ENCODE measurements at places on chromosomes 7 and 10. TPM values are rescaled to one million over a fixed set of nuclear protein-coding genes. Genes with fewer than 3 reads are reported as not detected.
A peak's percentile ranks its signal among the peaks of the same experiment; 100 is the strongest.

- H3K36me3 ChIP-seq = no peaks in the 10 kb centered on the region
- H3K27me3 ChIP-seq = no peaks in the 10 kb centered on the region
- no peak overlapping the region for H3K27ac ChIP-seq
- no peak for DNase-seq
These were observed 462.5 kb downstream of the PLXNA4 start for GRCh38 chr7:132113536-132114371.

DNA sequence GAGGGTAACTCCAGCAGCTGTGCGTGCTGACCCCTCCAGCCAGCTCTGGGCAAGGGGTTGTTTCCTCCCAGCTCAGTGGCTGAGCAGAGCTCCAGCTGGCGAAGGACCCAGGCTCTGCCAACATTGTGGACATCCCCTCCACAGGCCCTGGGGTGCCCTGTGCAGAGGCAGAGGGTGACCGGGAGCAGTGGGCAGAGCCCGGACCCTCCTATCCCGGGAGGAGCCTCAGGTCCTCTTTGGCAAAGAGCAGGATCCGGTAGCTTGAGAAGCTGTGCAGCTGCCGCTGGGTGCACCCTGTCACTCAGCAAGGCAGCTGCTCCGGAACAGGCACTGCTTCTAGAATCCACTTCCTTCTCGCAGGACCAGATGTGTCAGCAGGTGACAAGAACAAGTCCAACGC lies 175.9 kb downstream of the EBF3 start:
- no peak for DNase-seq
- H3K27ac ChIP-seq = no peak overlapping the region
- H3K27me3 ChIP-seq = no peaks in the 10 kb centered on the region
- H3K4me3 ChIP-seq = no peak overlapping the region
- H3K36me3 ChIP-seq = no peaks in the 10 kb centered on the region

GRCh38 chr10:34015700-34016099 lies 681.2 kb upstream of the NRP1 start:
- no peaks in the 10 kb centered on the region for H3K27me3 ChIP-seq
- no peak overlapping the region for H3K4me3 ChIP-seq

The SPAM1 gene
- not detected for total RNA-seq

GRCh38 chr7:49670991-49671390 lies 102.4 kb upstream of the VWC2 start:
- no peak overlapping the region for H3K4me3 ChIP-seq
- H3K4me1 ChIP-seq = no peaks in the 10 kb centered on the region
- H3K27ac ChIP-seq = no peak overlapping the region
- H3K27me3 ChIP-seq = no peaks in the 10 kb centered on the region

DNA sequence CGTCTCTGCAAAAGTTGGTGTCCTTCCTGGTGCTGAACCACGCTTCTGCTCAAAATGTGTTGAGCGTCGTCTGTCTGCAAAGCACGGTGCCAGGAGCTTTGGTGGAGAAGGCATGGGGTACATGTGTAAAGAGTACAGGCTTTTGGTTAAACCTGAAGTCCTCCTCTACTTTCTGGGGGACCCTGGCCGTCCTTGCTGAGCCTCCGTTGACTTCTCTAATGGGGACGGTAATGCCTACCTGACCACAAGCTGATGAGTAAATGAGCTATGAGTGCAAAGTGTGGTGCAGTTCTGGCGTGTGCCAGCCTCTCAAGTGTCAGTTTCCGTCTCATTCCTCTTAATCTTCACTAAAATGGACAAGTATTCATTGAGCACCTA lies 527 bp upstream of the HERPUD2 start:
- H3K36me3 ChIP-seq = no peaks in the 10 kb centered on the region
- peaks cover 4% of the 10 kb centered on the region for H3K4me1 ChIP-seq
- H3K27ac ChIP-seq = peak overlapping the region; percentile 99
- peak; percentile 24 for DNase-seq

The ZPBP gene
- not detected for total RNA-seq

DNA sequence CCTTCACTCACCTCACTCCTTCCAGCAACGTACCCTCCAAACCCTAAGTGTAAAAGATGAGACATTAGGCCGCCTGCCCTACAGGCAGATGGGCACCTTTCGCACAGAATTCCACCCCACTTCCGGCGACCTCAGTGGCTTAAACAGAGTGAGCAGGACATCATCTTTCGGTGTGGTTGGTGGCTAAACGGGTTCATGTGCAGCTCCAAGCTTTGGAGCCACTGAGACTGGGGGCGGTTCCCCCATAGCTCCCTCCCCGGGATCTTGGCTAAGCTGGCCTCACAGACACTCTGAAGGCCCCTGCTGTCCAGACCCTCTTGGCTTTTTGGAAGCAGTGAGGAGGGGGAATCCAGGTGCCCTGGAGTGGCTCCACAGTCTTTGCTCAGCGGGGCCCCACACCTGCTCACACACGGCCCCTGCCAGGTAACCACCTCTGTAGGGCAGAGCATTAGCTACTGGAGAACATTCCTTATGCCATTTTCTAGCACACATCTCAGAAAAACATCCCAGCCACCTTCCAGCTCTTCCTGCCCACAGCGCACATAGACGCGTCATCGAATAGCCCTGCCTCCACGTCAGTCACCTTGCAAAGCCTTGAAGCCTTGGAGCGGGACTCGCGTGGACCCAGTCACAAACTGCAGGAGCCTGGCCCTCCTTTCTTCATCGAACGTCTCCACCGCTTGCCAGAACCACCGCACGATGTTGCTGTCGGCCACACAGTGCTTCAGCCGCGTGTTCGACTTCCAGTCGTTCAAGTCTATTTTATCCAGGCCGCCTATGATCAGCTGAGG lies 108.8 kb downstream of the SMURF1 start:
- no peak overlapping the region for H3K4me3 ChIP-seq
- H3K27me3 ChIP-seq = no peaks in the 10 kb centered on the region
- no peaks in the 10 kb centered on the region for H3K4me1 ChIP-seq

DNA sequence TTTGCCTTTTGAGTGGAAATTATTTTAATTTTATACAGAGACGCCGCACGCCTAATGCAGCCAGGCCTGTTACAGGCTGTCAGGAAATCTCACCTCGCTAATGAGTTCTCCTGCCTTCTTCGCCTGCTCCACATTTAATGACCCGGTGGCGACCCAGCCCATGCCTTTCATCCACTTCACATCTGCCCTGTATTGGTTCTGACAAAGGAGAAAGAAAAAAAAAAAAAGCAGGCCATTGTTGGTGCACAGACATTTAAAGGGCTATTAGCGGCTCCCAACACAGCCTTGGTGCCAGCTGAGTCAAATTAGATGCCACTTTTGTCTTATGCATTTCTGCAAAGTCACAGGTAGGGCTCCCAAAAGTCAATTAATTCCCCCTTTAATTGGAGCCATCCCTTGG lies 43.3 kb downstream of the NRAP start:
- no peaks in the 10 kb centered on the region for H3K27me3 ChIP-seq
- no peaks in the 10 kb centered on the region for H3K36me3 ChIP-seq
- DNase-seq = no peak

DNA sequence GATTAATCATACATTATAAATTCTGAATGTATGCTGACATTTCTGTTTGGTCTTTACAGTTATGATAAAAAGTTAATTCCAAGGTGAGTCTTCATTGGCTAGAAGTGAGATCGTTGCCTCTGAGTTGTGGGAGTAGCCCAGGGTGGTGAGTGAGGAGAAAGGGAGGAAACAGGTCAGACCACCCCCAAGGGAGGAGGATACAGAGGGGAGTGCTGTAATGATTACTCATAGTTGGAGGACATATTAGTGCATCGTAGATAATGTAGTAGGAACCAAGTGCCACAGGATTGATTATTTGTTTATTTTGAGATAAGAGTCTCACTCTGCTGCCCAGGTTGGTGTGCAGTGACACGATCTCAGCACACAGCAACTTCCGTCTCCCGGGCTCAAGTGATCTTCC lies 672.2 kb downstream of the INHBA start:
- no peak for DNase-seq
- no peaks in the 10 kb centered on the region for H3K27me3 ChIP-seq
- H3K27ac ChIP-seq = no peak overlapping the region
- no peak overlapping the region for H3K4me3 ChIP-seq

DNA sequence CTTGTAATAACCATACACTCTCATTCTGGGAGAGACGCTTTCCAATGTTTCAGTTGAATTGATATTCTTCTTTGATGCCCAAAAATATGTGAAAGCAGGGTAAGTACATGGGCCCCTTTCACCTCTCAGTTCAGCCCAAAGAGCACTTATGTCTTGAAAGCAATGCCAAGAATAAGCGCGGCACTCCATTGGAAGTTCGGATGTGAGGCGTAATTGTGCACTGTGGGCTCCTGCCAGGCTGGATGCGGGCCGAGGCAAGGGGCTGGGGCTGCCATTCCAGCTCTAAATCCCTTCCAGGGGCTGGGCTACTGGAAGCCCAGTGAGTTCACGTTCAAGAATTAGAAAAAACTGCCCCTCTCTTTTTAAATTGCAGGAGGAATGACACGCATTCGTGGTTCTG lies 113.8 kb downstream of the EBF3 start:
- H3K4me3 ChIP-seq = no peak overlapping the region
- no peaks in the 10 kb centered on the region for H3K4me1 ChIP-seq
- DNase-seq = no peak
- no peaks in the 10 kb centered on the region for H3K36me3 ChIP-seq
- no peak overlapping the region for H3K27ac ChIP-seq

- no peaks in the 10 kb centered on the region for H3K27me3 ChIP-seq
- H3K27ac ChIP-seq = no peak overlapping the region
- no peaks in the 10 kb centered on the region for H3K4me1 ChIP-seq
- H3K36me3 ChIP-seq = no peaks in the 10 kb centered on the region
- H3K4me3 ChIP-seq = no peak overlapping the region
- no peak for DNase-seq
These were observed 24.1 kb upstream of the SLK start for GRCh38 chr10:103942866-103943265.

DNA sequence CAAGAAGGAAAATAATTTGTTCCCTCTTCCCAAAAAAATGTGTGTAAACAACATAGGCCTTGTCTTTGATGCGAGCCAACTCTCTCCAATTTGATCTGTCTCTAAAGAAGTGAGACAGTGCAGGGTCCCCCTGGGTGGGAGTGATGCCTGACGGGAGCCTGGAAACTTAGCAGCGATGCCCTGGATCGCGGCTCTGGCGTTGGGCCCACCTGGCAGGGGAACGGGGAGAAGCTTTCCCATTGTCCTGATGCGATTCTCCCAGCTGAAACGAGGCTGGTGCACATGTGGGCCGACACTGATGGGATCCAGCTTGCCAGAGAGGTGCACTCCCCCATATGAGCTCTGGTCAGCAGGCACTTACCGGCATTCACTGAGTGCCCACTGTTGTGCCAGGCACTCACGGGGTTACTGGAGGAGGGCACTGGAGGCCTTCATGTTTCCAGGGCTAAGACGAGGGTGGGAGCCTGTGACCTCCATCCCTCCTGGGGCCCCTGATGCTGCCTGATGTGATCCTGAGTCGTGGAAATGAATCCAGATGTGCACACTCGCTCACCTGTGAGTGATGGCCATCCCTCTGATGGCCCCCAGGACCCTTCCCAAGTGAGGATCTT lies 132.8 kb downstream of the PTPN20 start:
- no peaks in the 10 kb centered on the region for H3K36me3 ChIP-seq
- no peak overlapping the region for H3K4me3 ChIP-seq
- H3K27me3 ChIP-seq = no peaks in the 10 kb centered on the region
- no peak for DNase-seq
- no peak overlapping the region for H3K27ac ChIP-seq
- H3K4me1 ChIP-seq = no peaks in the 10 kb centered on the region

The SLC29A3 gene
- 6.5 TPM for total RNA-seq

The PLAC9 gene
- total RNA-seq = 3.9 TPM

GRCh38 chr7:95264363-95264891 lies 59.9 kb downstream of the PON1 start:
- no peak for DNase-seq
- no peaks in the 10 kb centered on the region for H3K4me1 ChIP-seq
- H3K4me3 ChIP-seq = no peak overlapping the region

DNA sequence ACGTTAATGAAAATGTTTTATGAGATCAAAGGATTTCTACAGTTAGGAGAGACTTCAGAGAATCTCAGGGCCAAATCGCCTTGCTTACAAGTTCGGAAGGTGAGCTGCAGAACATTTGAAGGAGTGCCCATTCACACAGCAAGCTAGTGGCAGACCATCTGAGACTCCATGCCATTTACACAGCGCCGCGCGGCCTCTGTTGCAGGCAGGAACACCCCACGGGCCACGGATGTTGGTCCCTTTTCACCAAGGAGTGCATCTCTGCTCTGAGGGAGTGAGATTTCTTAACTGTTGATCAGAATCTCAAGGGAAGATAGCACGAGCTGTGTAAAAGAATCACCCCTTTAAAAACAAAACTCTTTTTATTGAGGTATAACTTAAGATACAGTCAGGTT lies 1.8 kb downstream of the UBE3C start:
- H3K27ac ChIP-seq = no peak overlapping the region
- no peak overlapping the region for H3K4me3 ChIP-seq
- no peaks in the 10 kb centered on the region for H3K27me3 ChIP-seq
- peaks cover 5% of the 10 kb centered on the region for H3K4me1 ChIP-seq

- H3K27me3 ChIP-seq = no peaks in the 10 kb centered on the region
- H3K36me3 ChIP-seq = no peaks in the 10 kb centered on the region
- H3K4me3 ChIP-seq = no peak overlapping the region
- DNase-seq = no peak
- no peaks in the 10 kb centered on the region for H3K4me1 ChIP-seq
These were observed 138.1 kb upstream of the BET1 start for GRCh38 chr7:94142281-94142680.

The ZCCHC24 gene
- 19.1 TPM for total RNA-seq

The UPK3BL2 gene
- total RNA-seq = 13.7 TPM

DNA sequence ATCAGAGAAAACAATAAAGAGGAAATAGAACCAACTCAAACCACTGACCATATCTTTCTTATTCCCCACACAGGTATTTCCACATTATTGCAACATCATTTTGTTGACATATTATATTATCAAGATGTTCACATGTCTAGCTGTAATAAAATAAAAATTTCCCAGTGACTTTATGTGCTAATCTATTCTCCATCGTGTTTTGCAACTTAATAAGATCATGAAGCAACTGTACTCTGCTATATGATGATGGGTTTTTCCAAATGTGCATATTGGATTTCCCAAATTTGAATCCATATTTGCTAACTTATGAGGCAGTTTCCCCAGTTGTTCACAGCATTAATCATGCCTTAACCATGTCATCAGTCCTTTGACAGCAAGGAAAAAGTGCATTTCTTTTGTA lies 127.8 kb downstream of the ITGB8 start:
- no peaks in the 10 kb centered on the region for H3K27me3 ChIP-seq
- H3K27ac ChIP-seq = no peak overlapping the region

- DNase-seq = no peak
- no peaks in the 10 kb centered on the region for H3K27me3 ChIP-seq
These were observed 5.0 kb upstream of the GSAP start for GRCh38 chr7:77420986-77421672.

DNA sequence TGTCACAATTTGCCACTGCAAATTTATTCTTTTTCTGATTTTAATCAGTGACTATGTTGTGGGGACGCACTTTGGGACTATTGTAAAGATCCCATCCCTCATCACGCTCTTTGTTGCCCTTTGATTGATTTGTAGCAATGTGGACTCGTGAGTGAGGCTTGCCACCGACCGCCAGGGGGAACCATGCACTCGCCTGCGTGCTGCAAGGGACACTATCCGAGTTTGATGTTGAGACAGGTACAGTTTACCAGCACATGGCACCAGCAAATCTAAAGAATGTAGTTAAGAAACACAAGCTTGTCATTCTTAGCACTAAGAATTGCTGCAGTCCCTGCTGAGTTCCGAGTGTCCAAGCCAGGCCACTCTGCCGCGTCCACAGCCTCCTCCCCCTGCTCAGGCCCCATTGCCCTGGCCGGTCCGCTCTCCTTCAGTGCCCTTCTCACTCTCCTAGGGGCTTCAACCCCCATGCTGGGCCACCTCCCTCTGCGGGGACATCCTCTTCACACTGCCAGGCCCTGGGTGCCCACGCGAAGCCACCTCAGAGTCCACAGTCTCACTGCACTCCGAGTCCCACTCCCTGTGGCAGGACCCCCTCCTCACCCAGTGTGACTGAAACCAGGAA lies 2.0 kb upstream of the SFTPA2 start:
- H3K4me1 ChIP-seq = peaks cover 8% of the 10 kb centered on the region
- no peak overlapping the region for H3K27ac ChIP-seq
- H3K36me3 ChIP-seq = no peaks in the 10 kb centered on the region
- H3K4me3 ChIP-seq = no peak overlapping the region
- peak; percentile 81 for DNase-seq
- no peaks in the 10 kb centered on the region for H3K27me3 ChIP-seq
